ENCODE measurements at places on chromosomes 3 and 15.
A peak's percentile ranks its signal among the peaks of the same experiment; 100 is the strongest.

GRCh38 chr3:44892689-44893088, 18.3 kb downstream of the TGM4 start:
- DNase-seq = no peak

DNA sequence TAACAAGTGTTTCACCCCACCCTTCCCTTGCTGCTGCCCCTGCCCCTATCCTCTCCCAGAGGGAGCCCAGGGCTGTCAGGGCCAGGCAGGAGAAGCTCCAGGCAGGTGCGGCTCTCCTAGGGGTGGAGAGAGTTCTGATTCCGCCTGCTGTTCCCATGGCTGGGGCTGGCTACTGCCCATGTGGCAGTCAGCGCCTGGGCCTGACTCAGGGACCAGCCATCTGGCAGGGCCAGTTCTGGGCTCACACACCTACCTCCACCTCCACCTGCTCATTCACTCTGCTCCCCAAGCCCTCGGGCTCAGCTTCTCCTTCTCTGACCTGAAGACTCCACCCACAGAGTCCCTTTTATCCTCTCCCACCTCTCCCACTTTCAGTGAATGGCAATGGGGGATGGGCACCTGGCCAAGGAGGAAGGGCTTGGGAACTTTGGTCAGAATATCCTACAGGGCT, 23.4 kb downstream of the AMOTL2 start:
- no peak for DNase-seq

- DNase-seq = no peak
Observed at GRCh38 chr3:167241048-167241845, 138.8 kb downstream of the ZBBX start.

GRCh38 chr3:152491922-152492321, 223.2 kb downstream of the MBNL1 start:
- DNase-seq = no peak

GRCh38 chr15:52857937-52858781, 68.0 kb upstream of the ONECUT1 start:
- no peak for DNase-seq

DNA sequence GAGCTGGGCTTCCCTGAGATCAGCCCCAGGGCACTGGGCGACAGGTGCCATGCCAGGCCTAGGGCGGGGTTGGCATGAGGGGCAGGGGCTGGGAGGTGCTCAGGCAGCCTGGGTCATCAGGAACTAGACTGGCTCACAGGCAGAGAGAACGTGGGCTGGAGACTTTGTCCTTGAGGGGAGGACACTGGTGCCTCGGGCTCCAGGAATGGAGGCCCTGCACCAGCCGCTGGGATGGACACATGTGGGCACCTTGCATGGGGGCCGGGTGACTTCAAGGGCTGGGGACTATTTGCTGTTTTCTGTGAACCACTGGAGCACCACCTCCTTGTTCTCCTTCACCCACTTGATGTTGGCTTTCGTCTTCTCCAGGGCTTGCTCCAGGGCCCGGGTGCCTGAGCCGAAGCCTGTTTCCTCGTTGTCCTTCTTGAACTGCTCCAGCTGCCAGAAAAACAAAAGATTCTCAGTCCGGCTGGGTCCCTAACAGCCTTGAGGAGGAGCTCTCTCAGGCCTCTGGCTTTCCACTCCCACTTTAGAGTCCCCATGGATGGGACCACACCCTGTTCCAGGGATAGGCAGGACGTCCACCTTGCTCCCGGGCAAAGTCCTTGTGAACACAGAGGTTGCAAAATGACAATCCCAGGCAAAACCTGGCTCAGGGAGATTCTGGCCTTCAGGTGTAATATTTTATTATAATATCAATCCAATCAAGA, 9.1 kb downstream of the MESP2 start:
- DNase-seq = peak; percentile 42

DNA sequence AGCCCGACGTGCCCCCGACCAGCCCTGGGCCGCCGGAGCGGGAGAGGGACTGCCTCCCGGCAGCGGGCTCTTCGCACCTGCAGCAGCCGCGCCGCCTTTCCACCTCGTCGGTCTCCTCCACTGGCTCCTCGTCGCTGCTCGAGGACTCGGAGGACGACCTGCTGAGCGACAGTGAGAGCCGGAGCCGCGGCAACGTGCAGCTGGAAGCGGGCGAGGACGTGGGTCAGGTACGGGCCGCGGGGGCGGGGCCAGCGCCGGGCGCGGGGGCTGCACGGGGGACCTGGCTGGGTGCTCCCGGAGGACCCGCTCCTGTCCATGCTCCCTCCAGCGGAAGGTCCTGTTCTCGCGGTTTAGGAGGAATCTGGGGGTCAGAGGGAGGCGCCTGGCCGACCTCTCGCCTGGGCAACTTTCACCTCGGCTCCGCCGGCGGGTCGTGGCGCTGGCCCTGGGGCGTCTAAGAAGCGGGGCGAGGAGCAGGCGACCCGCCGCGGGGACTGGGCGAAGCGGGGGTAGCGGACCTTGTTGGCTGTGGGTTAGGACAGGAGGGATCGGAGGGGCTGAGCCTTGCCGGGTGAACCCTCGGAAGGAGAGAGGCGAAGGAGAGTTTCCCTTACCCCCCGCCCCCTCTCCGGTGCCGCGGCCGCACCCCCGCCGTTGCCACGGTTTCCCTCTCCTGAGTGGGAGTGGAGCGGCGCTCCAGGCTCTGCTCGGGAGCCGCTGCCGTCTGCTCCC, 682 bp downstream of the ITPKA start:
- DNase-seq = no peak

- no peak for DNase-seq
Observed at GRCh38 chr3:184872200-184872599, 60.2 kb downstream of the VPS8 start.

GRCh38 chr3:67946436-67946835, 292.0 kb upstream of the SUCLG2 start:
- DNase-seq = no peak

DNA sequence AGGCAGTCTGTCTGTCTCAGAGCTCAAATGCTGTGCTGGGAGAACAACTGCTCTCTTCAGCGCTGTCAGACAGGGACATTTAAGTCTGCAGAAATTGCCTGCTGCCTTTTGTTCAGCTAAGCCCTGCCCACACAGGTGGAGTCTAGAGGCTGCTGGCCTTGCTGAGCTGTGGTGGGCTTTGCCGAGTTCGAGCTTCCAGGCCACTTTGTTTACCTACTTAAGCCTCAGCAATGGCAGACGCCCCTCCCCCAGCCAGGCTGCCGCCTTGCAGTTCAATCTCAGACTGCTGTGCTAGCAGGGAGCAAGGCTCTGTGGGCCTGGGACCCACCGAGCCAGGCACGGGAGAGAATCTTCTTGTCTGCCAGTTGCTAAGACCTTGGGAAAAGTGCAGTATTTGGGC, 25.0 kb upstream of the RPP14 start:
- DNase-seq = no peak

DNA sequence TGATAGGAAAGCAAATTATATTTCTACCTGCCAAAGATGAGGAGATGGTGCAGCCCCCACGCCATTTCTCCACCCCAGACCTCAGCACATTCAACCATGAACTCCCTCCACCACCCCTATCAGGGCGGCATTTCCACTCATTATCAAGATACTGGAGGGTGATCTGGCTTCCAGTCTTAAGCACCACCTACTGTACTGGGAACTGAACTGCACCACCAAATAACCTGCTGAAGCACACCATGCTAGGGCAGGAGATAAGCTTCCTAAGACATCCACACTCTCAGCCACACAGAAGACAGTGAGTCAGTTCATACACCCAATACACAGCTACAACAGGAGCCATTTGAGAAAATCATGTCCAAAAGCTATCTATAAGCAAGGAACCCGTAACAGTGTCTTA, 98.8 kb downstream of the FGF7 start:
- no peak for DNase-seq

- no peak for DNase-seq
Observed at GRCh38 chr3:12286927-12287726, 1.7 kb upstream of the PPARG start.

DNA sequence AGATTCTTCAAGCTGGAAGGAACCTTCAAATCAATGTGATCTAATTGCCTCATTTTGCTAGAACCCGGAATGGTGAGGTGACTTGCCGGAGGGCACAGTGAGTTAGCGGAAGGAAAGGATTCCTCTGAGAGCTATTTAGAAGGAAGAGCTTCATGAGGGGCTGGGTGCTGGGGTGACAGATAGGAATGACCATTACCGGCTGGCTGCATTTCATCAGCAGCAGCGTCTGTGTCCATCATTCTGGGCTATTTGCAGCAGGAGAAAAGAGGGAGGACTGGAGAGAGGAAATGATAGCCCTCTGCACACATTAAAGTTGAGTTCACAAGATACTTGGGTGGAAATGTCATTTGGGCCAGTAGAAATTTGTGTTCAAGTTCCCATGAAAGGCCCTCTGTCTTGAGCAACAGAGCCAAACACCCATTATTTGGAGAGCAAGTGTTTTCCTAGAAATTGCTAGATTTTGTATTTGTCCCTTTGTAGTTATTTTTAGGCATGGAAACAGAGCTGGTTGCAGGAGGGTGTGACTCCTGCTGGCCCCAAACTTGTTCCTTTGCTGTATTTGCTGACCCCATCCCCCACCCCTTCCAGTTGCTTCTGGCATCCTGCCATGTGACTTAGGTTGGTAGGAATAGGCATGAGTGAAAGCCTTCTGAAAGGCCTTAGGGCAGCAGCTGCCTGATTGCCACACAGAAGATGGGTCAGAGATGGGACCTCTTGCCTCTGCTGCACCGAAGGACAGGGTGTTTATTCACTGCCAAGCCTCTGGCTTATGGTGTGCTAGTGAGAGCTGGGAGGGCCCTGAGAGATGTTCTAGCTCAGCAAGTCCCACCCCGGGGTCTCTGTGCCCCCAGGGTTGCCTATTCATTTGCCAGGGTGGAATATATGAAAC, 87.5 kb upstream of the PLXNA1 start:
- DNase-seq = no peak

DNA sequence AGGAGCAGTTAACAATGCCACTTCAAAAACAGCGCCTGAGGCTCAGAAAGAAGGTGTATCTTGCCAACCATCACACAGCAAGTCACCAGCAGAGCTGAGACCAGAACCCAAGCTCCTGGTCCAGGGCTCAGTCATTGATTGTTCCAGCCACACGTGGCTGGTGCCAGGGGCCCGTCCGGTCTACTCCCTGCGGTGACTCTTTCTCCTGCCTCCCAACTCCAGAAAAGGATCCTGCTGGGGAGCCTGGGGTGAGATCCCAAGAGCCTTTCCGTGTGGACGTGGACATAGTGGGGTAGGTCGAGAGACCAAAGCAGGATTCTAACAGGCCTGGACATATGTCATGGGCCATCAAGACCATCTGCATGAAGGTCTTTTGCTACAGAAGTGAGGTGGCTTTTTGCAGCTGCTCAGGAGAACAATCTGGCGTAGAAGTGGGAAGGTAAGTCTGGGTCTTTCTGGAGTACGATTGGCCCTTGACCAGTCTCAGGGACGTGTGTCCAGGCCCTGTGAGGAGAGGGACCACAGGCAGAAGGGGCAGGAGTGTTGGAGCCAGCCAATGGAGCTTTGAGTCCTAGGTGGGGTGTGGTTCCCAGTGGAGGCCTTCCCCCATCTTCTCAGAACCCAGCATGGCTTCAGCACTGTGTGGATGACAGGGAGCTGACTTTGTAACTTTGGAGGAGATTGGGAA, 105.4 kb downstream of the HMG20A start:
- no peak for DNase-seq

GRCh38 chr3:192408007-192408646, 319.2 kb downstream of the FGF12 start:
- DNase-seq = peak; percentile 93

DNA sequence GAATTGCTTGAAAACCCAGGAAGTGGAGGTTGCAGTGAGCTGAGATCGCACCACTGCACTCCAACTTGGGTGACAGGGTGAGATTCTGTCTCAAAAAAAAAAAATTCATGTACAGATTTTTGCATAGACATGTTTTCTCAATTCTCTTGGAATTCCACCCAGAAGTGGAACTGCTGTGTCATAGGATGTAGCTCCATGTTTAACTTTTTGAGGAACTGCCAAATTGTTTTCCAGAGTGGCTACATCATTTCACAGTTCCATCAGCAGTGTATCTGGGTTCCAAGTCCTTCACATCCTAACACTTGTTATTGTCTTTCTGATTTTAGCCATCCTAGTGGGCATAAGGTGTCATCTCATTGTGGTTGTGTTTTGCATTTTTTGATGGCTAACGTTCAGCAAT, 9.9 kb downstream of the CAPN7 start:
- no peak for DNase-seq

DNA sequence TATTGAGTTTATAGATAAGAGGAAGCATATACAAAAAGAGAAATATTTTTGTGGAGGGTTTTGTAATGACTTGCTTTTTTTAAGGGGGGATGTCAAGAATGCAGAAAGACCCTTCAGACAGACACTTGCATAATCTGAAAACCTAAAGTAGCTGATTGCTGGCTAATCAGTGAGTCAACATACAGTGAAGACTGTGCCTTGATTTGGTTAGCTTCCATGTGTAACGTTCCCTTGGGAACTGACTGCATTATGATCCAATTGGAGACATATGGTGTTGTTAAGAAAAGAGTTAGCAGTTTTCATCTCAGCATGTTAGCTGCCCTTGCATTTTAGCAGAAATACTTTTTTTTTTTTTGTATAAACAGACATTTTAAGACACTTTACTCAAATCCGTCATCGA, 483.2 kb downstream of the RBMS3 start:
- DNase-seq = no peak

DNA sequence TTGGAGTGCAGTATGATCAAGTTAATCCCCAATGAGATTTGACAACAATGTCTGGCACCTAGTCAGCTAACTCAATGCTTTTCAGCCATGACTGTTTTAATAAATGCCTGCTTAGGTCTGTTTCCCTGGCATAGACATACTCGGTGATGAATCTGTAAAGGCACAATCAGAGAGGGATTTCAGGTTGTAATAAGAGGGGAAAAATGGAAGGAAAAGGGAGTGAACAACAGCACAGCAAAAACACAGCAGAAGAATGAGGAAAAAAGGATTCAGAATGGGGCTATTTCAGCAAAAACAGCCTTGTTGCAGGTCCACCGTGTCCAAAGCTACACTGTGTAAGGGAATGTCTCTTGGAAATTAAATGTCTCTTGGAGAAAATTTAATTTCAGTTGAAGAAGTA, 19.3 kb upstream of the CHD2 start:
- DNase-seq = no peak

- no peak for DNase-seq
Observed at GRCh38 chr3:50171540-50172301, 16.6 kb downstream of the SEMA3F start.

DNA sequence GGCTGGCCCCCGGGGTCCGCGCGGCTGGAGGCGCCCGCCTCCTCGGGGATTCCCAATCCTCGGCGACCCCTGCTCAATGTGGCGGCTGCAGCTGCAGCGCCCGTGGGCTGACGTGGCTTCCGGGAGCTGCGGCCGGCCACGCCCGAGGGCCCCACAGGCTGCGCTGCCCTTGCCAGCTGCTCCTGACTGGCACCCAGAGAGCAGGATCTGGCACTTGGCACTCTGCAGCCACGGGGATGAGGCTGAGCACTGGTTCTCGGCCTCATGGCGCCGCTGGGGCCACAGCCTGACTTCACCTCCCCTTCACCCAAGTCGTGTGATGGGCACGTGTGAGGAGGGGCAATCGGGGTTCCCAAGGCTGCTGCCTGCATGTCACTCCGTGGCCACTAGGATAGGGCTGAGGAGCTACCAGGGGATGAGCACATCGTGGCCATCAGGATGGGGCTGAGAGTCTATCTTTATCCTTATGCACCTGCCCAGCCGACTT, 267.8 kb upstream of the FRG2C start:
- no peak for DNase-seq

Measured in posterior cingulate gyrus (tissue), 11 donors.